ENCODE measurements at places on chromosomes 13 and 19.

DNA sequence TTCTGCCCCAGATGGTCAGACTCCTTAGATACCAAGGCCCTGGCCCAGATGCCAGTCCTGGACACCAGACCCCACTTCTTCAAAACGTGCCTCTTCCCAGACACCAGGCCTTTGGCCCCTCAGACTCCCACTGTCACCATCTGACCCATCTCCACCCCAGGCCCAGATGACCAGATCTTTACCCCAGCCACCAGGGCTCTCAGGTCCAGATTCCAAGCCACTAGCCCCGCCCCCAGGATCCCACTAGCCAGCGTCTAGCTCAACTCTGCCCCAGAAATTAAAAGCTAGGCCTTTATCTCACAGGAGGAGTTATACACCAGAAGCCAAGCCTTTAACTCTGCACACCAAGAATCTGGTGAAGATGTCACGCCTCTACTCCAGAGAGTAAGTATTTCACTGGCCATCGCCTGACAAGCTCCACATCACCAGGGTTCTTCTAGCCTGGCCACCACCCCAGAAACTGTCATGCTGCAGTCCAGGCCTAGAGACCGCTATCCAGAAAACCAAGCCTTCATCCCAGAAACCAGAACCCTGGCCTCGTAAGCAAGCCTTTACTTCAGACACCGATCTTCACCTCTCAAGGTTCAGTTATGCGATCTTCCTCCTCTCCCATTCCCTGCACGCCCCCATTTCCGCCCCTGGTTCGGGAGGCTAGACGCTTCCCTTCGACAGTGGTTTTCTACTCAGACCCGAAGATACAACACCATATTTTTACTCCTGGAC lies 595 bp downstream of the XAB2 start:
- DNase-seq: no peak

DNA sequence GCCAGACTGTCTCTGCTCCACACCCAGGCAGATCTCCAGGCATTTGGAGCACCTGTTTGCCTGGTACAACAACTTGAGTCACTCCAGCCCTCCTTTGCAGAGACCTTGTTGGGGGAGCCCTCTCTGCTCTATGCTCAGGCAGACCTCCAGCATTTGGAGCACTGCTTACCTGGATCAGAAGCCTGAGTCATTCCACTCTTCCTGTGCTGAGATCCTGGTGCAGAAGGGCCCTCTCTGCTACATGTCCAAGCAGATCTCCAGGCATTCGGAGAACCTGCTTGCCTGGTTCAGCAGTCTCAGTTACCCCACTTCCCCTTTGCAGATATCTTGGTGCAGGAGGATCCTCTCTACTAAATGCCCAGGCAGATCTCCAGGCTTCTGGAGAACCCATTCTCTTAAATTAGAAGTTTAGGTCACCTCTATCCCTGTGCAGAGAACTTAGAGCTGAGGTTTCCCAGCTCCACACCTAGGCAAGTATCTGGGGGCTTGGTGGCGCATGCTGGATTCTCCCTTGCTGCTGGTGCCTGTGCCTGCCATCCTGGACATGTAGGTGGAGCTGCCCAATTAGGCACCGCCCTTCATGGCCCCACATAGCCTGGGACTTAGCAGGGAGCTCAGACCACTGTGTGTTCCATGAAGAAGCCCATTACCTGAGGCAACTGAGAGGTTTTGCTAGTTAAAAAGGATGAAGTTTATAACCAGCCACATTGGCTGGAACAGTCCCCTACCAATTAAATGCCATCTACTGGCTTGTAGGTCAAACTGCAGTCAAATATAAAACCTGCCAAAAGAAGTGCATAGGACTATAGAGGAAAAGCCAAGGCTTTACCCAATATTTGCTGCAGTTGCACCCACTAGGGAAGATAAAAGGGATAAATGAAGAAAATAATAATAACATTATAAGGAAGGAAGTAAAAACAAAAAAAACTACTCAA lies 97.6 kb upstream of the SLITRK6 start:
- DNase-seq: no peak

DNA sequence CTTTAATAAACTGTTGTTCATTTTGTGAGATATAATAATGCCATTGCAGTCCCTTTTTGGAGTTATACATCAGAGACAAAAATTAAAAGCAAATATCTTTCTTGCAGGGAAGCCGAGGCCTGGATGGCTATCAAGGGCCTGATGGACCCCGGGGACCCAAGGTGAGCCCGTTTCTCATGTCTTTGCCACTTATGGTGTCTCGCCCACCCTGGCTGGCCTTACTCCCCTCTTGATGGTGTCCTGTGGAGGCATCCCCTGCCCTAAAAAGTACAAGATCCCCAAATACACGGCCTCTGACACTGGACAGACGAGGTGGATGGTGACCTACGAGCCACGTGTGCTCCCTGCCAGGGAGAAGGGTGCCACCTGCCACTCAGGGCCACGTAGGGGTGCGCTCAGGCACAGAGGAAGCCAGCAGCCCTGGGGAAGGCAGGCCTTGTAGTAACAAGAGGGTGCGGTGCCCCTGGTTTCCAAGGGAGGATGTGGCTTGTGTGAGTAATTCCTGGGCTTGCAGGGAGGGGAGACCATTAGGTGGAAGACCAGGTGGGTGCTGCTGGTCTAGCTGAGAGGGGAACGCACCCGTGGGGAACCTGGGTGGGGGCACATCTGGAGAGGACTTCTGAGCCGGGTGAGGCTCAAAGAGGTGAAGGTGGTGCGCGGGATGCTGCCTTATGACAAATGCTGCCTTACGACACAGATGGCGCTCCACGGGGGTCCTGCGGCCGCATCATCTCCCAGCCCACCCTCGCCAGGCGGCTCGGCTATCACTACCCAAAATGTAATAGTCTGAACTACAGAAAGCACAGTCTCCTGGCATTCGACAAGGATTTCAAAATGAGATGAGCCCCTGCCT lies 115.6 kb downstream of the RAB20 start:
- no peak for DNase-seq

DNA sequence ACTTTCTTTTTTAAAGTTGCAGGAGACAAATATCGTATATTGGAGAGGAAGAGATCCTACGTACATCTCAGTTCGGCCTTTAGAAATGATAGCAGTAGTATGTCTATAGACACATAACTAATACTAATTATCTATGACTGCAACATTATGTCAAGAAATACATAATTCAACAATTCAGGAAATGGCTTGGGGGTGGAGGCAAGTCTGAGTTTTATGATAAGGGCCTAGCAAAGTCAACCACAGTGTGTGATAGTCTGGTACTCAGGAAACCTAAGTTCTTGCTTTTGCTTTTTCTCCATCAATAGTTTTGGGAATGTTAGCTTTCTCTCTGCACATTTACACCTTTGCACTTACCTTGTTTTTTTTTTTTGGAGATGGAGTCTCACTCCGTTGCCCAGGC lies 27.5 kb upstream of the OBI1 start:
- DNase-seq: no peak

DNA sequence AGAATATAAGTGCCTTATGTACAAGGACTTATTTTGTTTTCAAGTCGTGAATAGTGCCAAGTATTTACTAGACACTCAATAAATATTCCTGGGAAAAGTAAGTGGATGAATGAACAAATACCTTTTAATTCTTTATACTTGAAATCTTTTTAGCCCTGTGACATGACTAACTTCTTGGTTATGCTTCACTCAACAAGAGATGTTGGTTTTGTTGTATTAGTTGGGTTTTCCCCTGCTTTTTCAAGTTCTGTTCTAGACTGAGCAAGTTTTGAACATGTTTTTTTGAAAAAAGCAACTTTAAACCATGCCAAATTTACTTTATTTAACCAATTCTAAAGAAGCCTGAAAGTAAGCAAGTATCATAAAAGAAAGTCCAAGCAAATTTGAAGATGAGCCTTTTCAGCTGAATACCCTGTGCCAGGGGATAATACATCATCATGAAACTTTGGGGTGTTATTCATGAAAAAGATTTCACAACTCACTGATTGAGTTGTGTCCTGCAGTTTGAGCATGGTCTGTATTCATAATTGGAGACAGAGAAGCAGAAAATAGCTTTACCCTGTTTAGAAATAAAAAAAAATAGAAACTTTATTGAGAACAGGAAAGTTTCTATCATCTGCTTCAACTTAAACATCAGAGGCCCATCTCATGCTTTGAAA lies 11.1 kb downstream of the LMO7 start:
- DNase-seq: no peak

- no peak for DNase-seq
Observed at GRCh38 chr13:105764486-105764885, 771.0 kb downstream of the EFNB2 start.

- no peak for DNase-seq
Observed at GRCh38 chr13:99972190-99972731, 694 bp upstream of the ZIC5 start.

Measured in natural killer cell treated with Interleukin-12 subunit alpha and Interleukin-12 subunit beta and Interleukin-15 and Interleukin-18, amount 100 ng/mL, for 72 hours (primary cell).